ENCODE measurements at places on chromosomes 6 and 20.

DNA sequence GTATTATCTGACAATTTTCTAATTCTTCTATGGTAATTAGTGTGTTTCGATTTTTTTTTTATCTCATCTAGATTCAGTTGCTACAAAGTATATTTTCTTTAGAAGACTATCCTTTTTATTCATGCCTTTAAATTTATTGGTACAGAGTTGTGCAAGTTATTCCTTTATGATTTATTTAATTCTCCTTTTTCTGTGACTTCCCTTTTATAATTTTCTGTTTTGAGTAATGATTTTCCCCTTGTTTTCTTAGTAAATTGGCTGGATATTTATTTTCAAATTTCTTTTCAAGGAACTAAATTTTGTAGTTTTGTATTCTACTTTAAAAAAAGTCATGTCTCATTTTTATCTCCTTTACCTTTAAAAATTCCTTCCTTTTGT is 2.4 kb upstream of the IL22RA2 start:
- no peak for DNase-seq

DNA sequence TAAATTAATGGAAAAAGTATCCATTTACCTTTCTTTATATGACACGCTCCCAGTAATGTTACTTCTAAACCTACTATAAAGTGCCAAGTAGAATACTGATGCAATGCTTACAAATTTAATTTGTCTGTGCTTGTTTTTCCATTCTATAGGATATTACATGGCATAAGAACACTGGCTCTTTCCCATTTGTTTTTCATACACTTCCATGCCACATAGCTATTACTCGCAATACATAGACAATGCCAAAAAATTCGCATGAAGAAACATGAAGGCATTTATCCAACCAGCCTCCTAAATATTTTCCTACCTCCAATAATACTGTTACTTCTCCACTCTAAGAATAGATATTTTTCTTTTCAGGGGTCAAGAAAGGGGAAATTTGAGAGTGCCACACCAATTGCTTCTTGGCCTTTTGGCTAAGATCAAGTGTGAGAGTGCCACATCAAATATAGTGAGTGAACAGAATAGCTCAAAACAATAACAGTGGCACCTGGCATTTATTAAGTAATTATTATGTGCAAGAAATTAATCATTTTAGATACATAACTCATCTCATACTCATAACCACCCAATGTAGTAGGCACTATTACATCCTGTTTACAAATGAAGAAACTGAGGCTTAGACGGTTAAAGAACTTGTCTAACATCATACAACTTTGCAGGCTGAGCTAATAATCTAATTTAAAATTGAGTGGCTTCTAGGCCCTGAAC is 845 bp upstream of the DST start:
- no peak for DNase-seq

- DNase-seq: no peak
Observed at GRCh38 chr6:129297592-129297991, 412.4 kb downstream of the ARHGAP18 start.

- DNase-seq: no peak
Observed at GRCh38 chr6:38640216-38640909, 634 bp upstream of the BTBD9 start.

- DNase-seq: no peak
Observed at GRCh38 chr6:146870760-146871159, 272.0 kb downstream of the ADGB start.

GRCh38 chr6:37566111-37566949 is 66.6 kb upstream of the CCDC167 start:
- no peak for DNase-seq

GRCh38 chr6:73081955-73082354 is 143.3 kb downstream of the KHDC1L start:
- no peak for DNase-seq

GRCh38 chr6:139903411-139904157 is 529.1 kb upstream of the CITED2 start:
- no peak for DNase-seq

Measured in vagina (tissue), 2 donors.